Breast epithelium (tissue), 4 donors: ENCODE measurements at places on chromosomes 11 and 22.

DNA sequence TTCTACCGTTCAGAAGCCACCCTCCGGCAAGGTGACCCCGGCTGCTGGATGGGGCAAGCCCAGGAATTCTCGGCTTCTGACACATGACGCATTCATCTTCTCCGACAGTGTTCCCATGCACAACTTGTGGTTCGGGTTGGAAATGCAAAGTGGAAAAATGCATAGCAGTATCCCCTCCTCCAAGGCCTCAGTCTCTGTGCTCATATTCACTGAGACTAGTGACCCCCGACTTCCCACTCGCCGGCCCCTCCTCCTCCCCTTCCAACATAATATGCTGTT, 70.0 kb upstream of the NTM start:
- no peaks in the 10 kb centered on the region for H3K36me3 ChIP-seq
- H3K27ac ChIP-seq: no peak overlapping the region
- H3K4me1 ChIP-seq: no peaks in the 10 kb centered on the region
- no peak overlapping the region for H3K4me3 ChIP-seq
- no peaks in the 10 kb centered on the region for H3K27me3 ChIP-seq
- no peak for DNase-seq

GRCh38 chr22:21451545-21452520, 15.4 kb upstream of the TMEM191C start:
- H3K36me3 ChIP-seq: peaks cover 4% of the 10 kb centered on the region
- no peaks in the 10 kb centered on the region for H3K4me1 ChIP-seq
- no peak overlapping the region for H3K4me3 ChIP-seq
- peak; percentile 14 for DNase-seq
- no peak overlapping the region for H3K27ac ChIP-seq

GRCh38 chr11:112163875-112164685, at the start of gene IL18:
Gene IL18, minus strand, starts transcription at chr11:112164094. Its CDS starts 9,041 bp downstream, at chr11:112155053.
- H3K27me3 ChIP-seq: no peaks in the 10 kb centered on the region
- no peak for DNase-seq
- no peaks in the 10 kb centered on the region for H3K36me3 ChIP-seq
- no peaks in the 10 kb centered on the region for H3K4me1 ChIP-seq

- peak overlapping the region; percentile 33 for H3K27ac ChIP-seq
- DNase-seq: no peak
- no peaks in the 10 kb centered on the region for H3K27me3 ChIP-seq
- H3K4me3 ChIP-seq: no peak overlapping the region
Observed at GRCh38 chr11:75334402-75334891, 17.0 kb downstream of the ARRB1 start.

- H3K36me3 ChIP-seq: no peaks in the 10 kb centered on the region
- no peaks in the 10 kb centered on the region for H3K4me1 ChIP-seq
- H3K27ac ChIP-seq: no peak overlapping the region
- H3K27me3 ChIP-seq: no peaks in the 10 kb centered on the region
- DNase-seq: no peak
- H3K4me3 ChIP-seq: no peak overlapping the region
Observed at GRCh38 chr11:130301002-130301401, 13.7 kb downstream of the ZBTB44 start.

GRCh38 chr11:63289658-63290057, 46.3 kb upstream of the SLC22A25 start:
- H3K27ac ChIP-seq: no peak overlapping the region
- no peak overlapping the region for H3K4me3 ChIP-seq
- no peaks in the 10 kb centered on the region for H3K4me1 ChIP-seq
- DNase-seq: no peak
- H3K36me3 ChIP-seq: no peaks in the 10 kb centered on the region
- no peaks in the 10 kb centered on the region for H3K27me3 ChIP-seq

- H3K4me3 ChIP-seq: no peak overlapping the region
- no peak for DNase-seq
- H3K4me1 ChIP-seq: no peaks in the 10 kb centered on the region
- no peaks in the 10 kb centered on the region for H3K27me3 ChIP-seq
Observed at GRCh38 chr11:40168414-40168813, 1291.0 kb downstream of the LRRC4C start.

- DNase-seq: no peak
- no peaks in the 10 kb centered on the region for H3K27me3 ChIP-seq
- no peaks in the 10 kb centered on the region for H3K36me3 ChIP-seq
- H3K4me1 ChIP-seq: no peaks in the 10 kb centered on the region
Observed at GRCh38 chr22:24230911-24231656, 13.8 kb downstream of the GGT5 start.

GRCh38 chr22:41517172-41518047, 26.9 kb downstream of the POLR3H start:
- peak overlapping the region; percentile 64 for H3K27ac ChIP-seq
- DNase-seq: peak; percentile 80
- H3K4me3 ChIP-seq: no peak overlapping the region
- H3K27me3 ChIP-seq: no peaks in the 10 kb centered on the region
- H3K36me3 ChIP-seq: no peaks in the 10 kb centered on the region

GRCh38 chr11:122709039-122709760, 53.7 kb downstream of the UBASH3B start:
- no peaks in the 10 kb centered on the region for H3K4me1 ChIP-seq
- H3K36me3 ChIP-seq: no peaks in the 10 kb centered on the region
- DNase-seq: no peak
- H3K27ac ChIP-seq: no peak overlapping the region

DNA sequence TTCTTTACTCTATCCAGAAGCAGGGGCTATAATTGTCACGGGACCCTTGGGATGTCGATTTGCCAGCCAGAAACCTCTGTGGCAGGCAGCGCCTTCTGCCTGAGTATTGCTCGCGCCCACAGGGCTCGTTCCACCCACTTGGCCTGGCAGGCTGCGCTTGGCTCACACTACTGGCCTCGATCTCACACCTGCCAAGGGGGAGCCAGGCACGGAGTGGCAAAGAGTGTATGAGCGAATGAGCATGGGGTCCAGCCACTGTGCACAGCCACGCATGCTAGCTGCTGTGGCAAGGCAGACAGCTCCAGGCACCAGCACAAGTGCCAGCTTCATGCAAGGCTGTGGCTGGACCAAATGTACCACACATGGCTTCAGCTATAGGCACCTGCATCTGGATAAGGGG, 599.8 kb downstream of the DLG2 start:
- H3K27ac ChIP-seq: no peak overlapping the region
- DNase-seq: no peak
- no peak overlapping the region for H3K4me3 ChIP-seq

DNA sequence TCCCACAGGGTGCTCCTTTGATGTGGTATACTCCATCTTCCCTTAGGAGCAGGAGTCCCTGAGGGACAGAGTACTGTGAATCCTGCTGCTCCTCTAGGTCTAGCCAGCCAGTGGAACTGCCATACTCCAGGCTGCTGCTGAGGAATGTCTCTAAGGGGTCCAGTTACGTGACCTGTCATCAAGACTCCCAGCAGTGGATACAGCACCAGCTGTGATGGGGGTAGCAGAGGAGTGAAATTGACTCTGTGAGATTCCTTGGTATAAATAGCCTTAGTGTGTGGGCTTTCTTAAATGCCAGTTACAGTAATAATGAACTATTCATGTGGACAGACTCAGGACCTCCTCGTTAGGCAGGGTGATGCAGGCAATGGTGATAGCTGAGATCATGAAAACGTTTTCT, 140.4 kb upstream of the LUZP2 start:
- no peak for DNase-seq
- H3K4me3 ChIP-seq: no peak overlapping the region
- no peaks in the 10 kb centered on the region for H3K27me3 ChIP-seq
- H3K4me1 ChIP-seq: no peaks in the 10 kb centered on the region
- H3K36me3 ChIP-seq: no peaks in the 10 kb centered on the region
- H3K27ac ChIP-seq: no peak overlapping the region

DNA sequence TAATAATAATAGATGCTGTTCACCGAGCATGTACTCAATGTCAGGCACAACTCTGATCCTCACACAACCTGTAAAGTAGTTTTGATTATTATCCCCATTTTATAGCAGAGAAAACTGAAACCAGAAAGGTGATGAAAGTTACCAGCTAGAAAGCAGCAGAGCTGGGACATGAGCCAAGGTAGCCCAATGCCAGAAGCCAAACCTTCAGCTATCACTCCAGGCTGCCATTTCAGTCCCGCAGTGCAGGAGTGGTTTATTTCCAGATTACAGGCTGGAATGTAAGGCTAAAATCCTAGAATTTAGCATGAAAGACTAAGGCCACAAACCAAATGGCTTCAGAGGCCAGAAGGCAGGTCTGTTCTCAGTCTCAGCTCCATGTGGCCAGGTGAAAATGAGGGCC, 108.8 kb downstream of the TENM4 start:
- no peak for DNase-seq
- H3K4me1 ChIP-seq: no peaks in the 10 kb centered on the region
- no peaks in the 10 kb centered on the region for H3K27me3 ChIP-seq
- no peak overlapping the region for H3K27ac ChIP-seq

GRCh38 chr22:27684901-27685300, 116.7 kb downstream of the MN1 start:
- H3K4me3 ChIP-seq: no peak overlapping the region
- no peaks in the 10 kb centered on the region for H3K4me1 ChIP-seq
- no peak for DNase-seq
- H3K27ac ChIP-seq: no peak overlapping the region

- peaks cover 6% of the 10 kb centered on the region for H3K4me1 ChIP-seq
- H3K27ac ChIP-seq: no peak overlapping the region
- H3K36me3 ChIP-seq: no peaks in the 10 kb centered on the region
- no peak overlapping the region for H3K4me3 ChIP-seq
Observed at GRCh38 chr22:21984793-21985192, 2.2 kb upstream of the TOP3B start.

GRCh38 chr22:45286854-45287551, 2.3 kb downstream of the UPK3A start:
- H3K27me3 ChIP-seq: no peaks in the 10 kb centered on the region
- H3K36me3 ChIP-seq: no peaks in the 10 kb centered on the region
- no peaks in the 10 kb centered on the region for H3K4me1 ChIP-seq
- H3K4me3 ChIP-seq: no peak overlapping the region
- no peak for DNase-seq

DNA sequence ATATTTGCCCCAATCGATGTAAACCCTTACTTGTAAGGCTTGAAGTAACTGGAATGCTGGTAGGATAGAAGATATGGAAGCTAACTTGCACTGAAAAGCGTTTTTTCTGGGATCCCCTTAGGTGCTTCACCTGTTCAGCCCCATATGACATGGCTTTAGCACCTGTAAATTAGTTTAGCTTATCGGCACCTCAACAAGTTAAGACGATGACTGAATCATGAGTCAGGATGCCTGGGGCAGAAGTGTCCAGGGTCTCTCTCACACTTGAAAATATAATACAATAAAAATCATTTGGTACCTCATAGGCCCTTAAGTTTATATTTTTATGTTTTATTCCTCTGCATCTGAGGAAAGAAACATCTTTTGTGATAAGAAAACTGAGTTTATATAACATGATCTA, 409.2 kb upstream of the LRRC4C start:
- no peak overlapping the region for H3K4me3 ChIP-seq
- no peaks in the 10 kb centered on the region for H3K4me1 ChIP-seq
- DNase-seq: no peak
- H3K27ac ChIP-seq: no peak overlapping the region

DNA sequence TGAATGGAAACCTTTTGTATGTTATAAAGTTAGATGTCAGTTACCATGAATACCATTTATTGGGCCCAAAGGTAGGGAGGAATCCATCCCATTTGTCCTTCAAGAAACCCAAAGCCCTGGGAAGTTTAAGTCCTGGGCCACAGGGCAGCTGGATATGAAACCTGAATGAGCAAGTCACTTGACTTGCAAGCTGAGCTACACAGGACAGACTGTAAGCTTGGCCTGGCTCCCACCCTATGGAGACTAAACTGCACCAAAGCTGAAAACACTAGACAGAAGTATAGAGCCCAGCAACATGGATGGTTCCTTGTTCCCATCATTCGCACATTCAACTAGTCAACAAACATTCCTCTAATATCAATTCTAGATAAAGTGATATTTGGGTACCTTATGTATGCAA, 71.3 kb downstream of the KCNC1 start:
- no peak overlapping the region for H3K4me3 ChIP-seq
- no peak overlapping the region for H3K27ac ChIP-seq
- DNase-seq: no peak
- no peaks in the 10 kb centered on the region for H3K4me1 ChIP-seq
- H3K27me3 ChIP-seq: no peaks in the 10 kb centered on the region

- H3K4me1 ChIP-seq: no peaks in the 10 kb centered on the region
- H3K27ac ChIP-seq: no peak overlapping the region
- no peak for DNase-seq
- H3K4me3 ChIP-seq: no peak overlapping the region
- H3K36me3 ChIP-seq: no peaks in the 10 kb centered on the region
Observed at GRCh38 chr22:43101306-43101705, 9.2 kb upstream of the BIK start.

GRCh38 chr22:26632422-26633155, 10.8 kb downstream of the CRYBA4 start:
- no peaks in the 10 kb centered on the region for H3K4me1 ChIP-seq
- DNase-seq: no peak
- H3K27ac ChIP-seq: peak overlapping the region; percentile 35
- no peaks in the 10 kb centered on the region for H3K27me3 ChIP-seq

DNA sequence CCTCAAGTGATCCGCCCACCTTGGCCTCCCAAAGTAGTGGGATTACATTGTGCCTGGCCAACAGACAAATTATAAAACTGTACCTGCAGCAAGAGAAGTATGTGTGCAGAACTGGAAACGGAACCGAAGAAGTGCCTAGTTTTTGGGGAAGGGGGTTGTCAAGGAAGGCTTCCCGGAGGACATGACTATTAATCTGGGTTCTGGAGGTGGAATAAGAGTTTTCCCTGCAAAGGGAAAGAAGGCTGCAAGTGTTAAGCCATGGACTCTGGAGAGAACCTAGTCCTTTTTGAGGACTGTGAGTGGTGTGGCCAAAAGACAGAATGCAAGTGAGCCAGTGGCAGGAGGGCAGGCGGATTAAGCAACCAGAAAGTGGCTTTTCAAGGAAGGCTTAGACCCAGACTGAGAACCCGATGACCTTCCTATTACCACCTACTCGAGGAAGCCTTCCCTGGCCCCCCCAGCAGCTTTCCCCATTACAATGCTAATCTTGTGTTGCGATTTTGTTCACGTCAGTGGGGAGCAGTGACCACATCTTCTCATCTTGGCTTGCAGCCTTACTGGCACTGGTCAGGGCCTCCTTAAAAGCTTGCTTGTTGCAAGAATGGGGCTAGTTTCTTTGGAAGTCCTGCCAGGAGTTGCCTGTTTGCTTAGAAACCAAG, 5.7 kb upstream of the SEPTIN3 start:
- H3K4me3 ChIP-seq: no peak overlapping the region
- no peaks in the 10 kb centered on the region for H3K27me3 ChIP-seq
- peak overlapping the region; percentile 63 for H3K27ac ChIP-seq
- no peak for DNase-seq
- no peaks in the 10 kb centered on the region for H3K4me1 ChIP-seq

GRCh38 chr11:96331699-96332116, 11.3 kb downstream of the MAML2 start:
- H3K36me3 ChIP-seq: no peaks in the 10 kb centered on the region
- DNase-seq: no peak
- peak overlapping the region; percentile 68 for H3K27ac ChIP-seq
- no peaks in the 10 kb centered on the region for H3K27me3 ChIP-seq
- H3K4me3 ChIP-seq: no peak overlapping the region
